ENCODE measurements at places on chromosomes 3 and 15. TPM values are rescaled to one million over a fixed set of nuclear protein-coding genes. Genes with fewer than 3 reads are reported as not detected.

CLSTN2 gene
- total RNA-seq, result 1.5 TPM

C3orf49 gene
- total RNA-seq, result not detected

SNTN gene
- not detected for total RNA-seq

SNX22 gene
- 12.9 TPM for total RNA-seq

PRSS50 gene
- 0.35 TPM for total RNA-seq

GUCA1C gene
- total RNA-seq, result not detected

NPAP1 gene
- total RNA-seq, result 0.30 TPM

TMEM212 gene
- total RNA-seq, result not detected

STRIT1 gene
- total RNA-seq, result not detected

TNFAIP8L3 gene
- not detected for total RNA-seq

ATR gene
- total RNA-seq, result 27.5 TPM

CCDC54 gene
- not detected for total RNA-seq

BOC gene
- total RNA-seq, result 130 TPM

GRCh38 chr15:90205050-90205848, 4.1 kb downstream of the SEMA4B start:
- H3K4me1 ChIP-seq, result peaks cover 35% of the 10 kb centered on the region
- no peaks in the 10 kb centered on the region for H3K27me3 ChIP-seq
- DNase-seq, result no peak
- peak overlapping the region; percentile 69 for H3K4me3 ChIP-seq
- H3K36me3 ChIP-seq, result peaks cover 3% of the 10 kb centered on the region
- peak overlapping the region; percentile 62 for H3K27ac ChIP-seq

DNA sequence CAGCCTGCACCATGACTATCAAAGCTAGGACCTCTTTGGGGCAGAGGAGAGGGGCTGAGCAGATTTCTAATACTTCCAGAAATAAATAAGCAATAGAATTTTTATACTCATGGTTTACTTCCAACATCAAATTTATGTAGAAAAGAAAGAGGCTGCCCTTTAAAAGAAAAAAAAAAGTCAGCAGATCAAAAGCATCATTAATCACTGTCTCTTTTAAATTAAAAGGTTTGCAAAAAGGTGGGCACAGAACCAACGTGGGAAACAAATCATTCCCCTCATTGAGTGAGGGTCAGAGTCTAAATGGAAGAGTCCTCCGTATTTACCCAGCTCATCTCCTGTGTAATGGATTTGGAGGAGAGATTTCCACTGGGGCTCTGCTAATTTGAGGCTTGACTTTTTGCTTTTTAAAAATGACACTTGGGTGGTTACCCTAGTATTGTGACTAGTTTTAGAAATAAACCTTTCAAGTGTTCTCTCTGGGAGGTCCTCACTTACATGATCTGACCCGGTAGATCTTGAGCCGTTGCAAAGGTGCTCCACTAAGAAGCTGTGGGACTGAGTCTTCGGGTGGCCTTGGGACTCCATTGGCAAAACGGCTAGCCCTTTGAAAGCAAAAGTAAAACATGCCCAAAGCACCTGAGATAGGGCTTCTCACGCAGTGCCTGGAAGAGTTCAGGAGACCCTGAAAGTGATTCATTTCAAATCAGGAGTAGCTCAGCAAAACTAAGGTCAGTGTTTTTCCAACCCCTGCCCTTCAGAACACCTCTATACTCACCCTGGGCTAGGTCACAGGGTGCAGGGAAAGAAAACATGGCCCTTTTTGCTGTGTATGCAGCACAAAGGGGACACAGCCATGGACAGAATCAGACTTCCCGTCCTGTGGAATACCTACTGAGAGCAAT, 320.9 kb downstream of the FOXP1 start:
- DNase-seq, result no peak
- no peak overlapping the region for H3K4me3 ChIP-seq
- peaks cover 12% of the 10 kb centered on the region for H3K4me1 ChIP-seq

- peak overlapping the region; percentile 81 for H3K27ac ChIP-seq
- H3K36me3 ChIP-seq, result peaks cover 6% of the 10 kb centered on the region
- H3K4me3 ChIP-seq, result peak overlapping the region; percentile 70
- H3K27me3 ChIP-seq, result no peaks in the 10 kb centered on the region
- DNase-seq, result no peak
- peaks cover 64% of the 10 kb centered on the region for H3K4me1 ChIP-seq
These were observed 87.2 kb downstream of the HMG20A start for GRCh38 chr15:77507911-77508310.

DNA sequence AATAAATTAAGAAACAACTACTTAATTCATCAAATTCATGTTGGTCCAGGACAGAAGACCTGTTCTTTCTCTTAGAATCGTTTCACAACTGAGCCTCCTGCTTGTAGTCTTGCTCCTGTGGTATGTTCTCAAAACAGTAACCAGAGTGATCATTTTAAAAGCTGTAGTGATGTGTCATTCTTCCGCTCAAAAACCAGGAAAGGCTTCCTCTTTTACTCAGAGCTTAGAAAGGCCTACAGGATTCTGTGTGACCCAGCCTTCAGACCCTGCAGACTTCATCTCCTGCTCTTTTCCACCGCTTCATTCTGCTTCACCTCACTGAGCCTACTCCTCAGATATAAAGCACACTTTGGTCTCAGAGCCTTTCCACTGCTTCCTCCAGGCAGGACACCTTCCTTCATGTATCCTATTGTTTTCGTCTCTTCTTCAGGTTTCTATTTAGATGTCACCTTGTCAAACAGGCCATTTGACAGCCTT, 22.7 kb downstream of the ST6GAL1 start:
- no peaks in the 10 kb centered on the region for H3K4me1 ChIP-seq
- H3K36me3 ChIP-seq, result peaks cover 12% of the 10 kb centered on the region
- H3K27ac ChIP-seq, result peak overlapping the region; percentile 4
- H3K4me3 ChIP-seq, result no peak overlapping the region
- no peak for DNase-seq

DNA sequence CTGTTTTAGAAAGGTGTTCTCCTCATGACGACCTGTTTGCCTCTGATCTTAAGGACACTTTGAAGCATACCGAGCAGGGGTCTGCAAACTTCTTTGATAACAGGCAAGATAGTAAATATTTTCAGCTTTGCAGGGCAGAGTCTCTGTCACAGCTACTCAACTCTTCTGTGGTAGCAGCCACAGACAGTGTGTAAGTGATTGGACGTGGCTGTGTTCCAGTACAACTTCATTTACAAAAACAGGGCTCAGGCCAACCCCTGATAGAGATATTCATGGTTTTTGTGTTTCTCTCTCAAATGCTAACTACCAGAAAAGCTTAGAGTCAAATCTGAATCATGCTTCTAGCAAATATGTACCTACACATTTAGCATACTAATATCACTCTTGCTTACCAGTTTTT, 51.5 kb downstream of the TGFBR2 start:
- no peak for DNase-seq
- H3K27ac ChIP-seq, result no peak overlapping the region
- peaks cover 25% of the 10 kb centered on the region for H3K4me1 ChIP-seq

GRCh38 chr3:117434661-117435412, 725.3 kb downstream of the TUSC7 start:
- H3K4me3 ChIP-seq, result no peak overlapping the region
- no peak overlapping the region for H3K27ac ChIP-seq
- H3K27me3 ChIP-seq, result no peaks in the 10 kb centered on the region
- peaks cover 6% of the 10 kb centered on the region for H3K4me1 ChIP-seq
- no peak for DNase-seq

DNA sequence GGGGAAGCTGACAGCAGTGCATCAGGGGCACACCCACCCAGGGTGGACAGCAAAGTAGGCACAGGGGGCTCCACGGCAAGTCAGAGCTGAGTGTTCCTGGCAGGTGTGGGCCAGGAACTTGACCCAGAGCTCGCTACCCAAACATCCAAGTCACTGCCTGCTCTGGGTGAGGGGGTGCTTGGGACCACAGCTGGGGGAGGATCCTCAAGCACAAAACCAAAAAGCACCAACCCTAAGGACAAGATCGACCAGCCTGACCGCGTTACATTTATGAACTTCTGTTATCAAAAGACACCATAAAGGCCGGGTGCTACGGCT, 101.2 kb downstream of the CHSY1 start:
- H3K36me3 ChIP-seq, result no peaks in the 10 kb centered on the region
- no peaks in the 10 kb centered on the region for H3K27me3 ChIP-seq
- H3K27ac ChIP-seq, result no peak overlapping the region
- H3K4me1 ChIP-seq, result peaks cover 4% of the 10 kb centered on the region
- no peak overlapping the region for H3K4me3 ChIP-seq

GRCh38 chr3:175404027-175404426, 544.9 kb downstream of the NAALADL2 start:
- H3K4me1 ChIP-seq, result no peaks in the 10 kb centered on the region
- H3K4me3 ChIP-seq, result no peak overlapping the region
- H3K36me3 ChIP-seq, result no peaks in the 10 kb centered on the region
- H3K27me3 ChIP-seq, result no peaks in the 10 kb centered on the region
- no peak for DNase-seq

DNA sequence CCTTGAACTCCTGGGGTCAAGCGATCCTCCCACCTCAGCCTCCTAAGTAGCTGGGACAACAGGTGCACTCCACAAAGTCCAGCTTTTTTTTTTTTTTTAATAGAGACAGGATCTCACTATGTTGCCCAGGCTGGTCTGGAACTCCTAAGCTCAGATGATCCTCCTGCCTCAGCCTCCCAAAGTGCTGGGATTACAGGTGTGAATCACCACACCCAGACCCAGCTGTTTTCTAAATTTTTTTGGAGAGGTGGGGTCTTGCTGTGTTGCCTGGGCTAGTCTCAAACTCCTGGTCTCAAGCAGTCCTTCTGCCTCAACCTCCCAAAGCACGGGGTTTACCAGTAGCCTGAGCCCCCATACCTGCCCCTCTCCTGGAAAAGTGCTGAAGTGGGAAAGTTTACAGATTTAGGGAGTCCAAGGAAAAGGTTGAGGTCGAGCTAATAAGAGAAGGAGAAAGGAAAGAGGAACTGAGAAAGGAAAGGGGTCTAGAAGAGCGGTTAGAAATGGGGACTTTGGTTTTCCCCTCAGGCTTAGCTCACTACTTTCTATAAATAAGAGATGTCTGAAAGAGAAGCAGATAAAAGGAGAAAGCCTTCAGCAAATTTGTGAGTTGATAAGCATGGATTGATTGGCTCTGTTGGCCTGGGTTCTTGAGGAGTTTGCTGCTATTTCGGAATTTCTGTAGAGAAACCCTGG, 23.6 kb downstream of the UBE2E1 start:
- DNase-seq, result no peak
- H3K4me3 ChIP-seq, result no peak overlapping the region
- H3K4me1 ChIP-seq, result peaks cover 21% of the 10 kb centered on the region
- H3K36me3 ChIP-seq, result no peaks in the 10 kb centered on the region
- H3K27me3 ChIP-seq, result no peaks in the 10 kb centered on the region

DNA sequence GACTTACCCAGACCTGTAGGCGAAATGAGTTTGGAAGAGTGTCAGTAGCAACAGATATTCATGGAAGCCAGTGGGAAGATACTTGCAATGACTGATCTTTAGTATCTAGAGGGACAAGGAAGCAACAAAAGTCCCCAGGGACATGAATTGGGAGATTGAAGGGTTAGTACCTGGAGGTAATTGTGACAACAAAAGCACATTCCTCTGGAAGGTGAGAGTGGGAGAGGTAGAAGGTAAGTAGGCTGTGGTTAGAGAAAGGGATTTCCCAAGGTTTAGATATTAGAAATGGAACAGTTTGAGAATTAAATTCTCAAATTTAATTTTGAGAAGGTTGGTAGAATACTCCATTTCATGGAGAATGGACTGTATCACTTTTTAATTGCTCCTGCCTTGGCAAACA, 191.4 kb downstream of the AKAP13 start:
- no peaks in the 10 kb centered on the region for H3K27me3 ChIP-seq
- no peaks in the 10 kb centered on the region for H3K4me1 ChIP-seq
- DNase-seq, result no peak
- H3K4me3 ChIP-seq, result no peak overlapping the region

- H3K27ac ChIP-seq, result no peak overlapping the region
- no peaks in the 10 kb centered on the region for H3K36me3 ChIP-seq
- H3K27me3 ChIP-seq, result no peaks in the 10 kb centered on the region
- H3K4me1 ChIP-seq, result peaks cover 5% of the 10 kb centered on the region
- DNase-seq, result no peak
- H3K4me3 ChIP-seq, result no peak overlapping the region
These were observed 524.2 kb downstream of the NAALADL2 start for GRCh38 chr3:175383371-175383770.

GRCh38 chr15:46921891-46922290, 795.4 kb upstream of the SEMA6D start:
- no peak overlapping the region for H3K27ac ChIP-seq
- no peaks in the 10 kb centered on the region for H3K36me3 ChIP-seq
- H3K4me1 ChIP-seq, result no peaks in the 10 kb centered on the region
- DNase-seq, result no peak

GRCh38 chr3:167467848-167468611, 5.8 kb downstream of the SERPINI2 start:
- H3K4me3 ChIP-seq, result no peak overlapping the region
- H3K4me1 ChIP-seq, result no peaks in the 10 kb centered on the region
- no peaks in the 10 kb centered on the region for H3K36me3 ChIP-seq
- DNase-seq, result no peak
- no peak overlapping the region for H3K27ac ChIP-seq
- no peaks in the 10 kb centered on the region for H3K27me3 ChIP-seq

- no peak overlapping the region for H3K27ac ChIP-seq
- DNase-seq, result no peak
- H3K36me3 ChIP-seq, result peaks cover 16% of the 10 kb centered on the region
These were observed 17.8 kb downstream of the CDV3 start for GRCh38 chr3:133591271-133591742.

GRCh38 chr3:14808502-14809266, 10.1 kb upstream of the FGD5 start:
- H3K4me3 ChIP-seq, result no peak overlapping the region
- no peak overlapping the region for H3K27ac ChIP-seq
- no peak for DNase-seq
- H3K36me3 ChIP-seq, result no peaks in the 10 kb centered on the region

DNA sequence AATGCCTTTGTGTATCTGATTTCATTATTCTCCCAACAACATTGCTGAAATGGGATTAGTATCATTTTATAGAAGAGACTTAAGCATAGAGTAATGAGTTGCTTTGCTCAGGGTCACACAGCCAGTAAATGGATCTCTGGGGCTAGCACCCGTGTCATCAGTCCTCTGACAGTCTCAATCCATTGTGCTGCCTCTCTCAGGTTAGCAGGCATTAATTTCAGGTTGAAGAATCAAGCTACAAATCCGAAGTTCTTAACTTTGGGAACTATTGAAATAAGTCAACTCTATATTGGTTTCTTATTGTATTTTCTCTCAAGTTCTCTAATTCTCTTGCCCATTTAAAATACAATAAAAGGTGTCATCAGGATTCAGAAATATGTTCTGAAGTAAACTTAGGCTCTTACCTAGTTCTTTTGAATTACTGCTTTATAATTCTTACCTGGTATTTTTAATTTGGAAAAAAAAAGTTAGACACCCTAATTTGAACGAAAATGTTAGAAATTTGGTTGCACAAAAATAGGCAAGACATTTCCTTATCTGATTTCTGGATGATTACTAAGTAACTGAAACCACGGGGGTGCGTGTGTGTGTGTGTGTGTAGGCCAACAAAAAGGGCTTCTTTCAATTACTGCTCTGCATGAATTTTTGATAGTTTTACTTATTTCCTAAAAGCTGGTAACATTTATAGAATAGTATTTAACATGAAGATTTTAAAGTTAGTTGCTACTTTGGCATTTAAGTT, 189.8 kb downstream of the MBNL1 start:
- no peak for DNase-seq
- H3K36me3 ChIP-seq, result peaks cover 16% of the 10 kb centered on the region
- no peaks in the 10 kb centered on the region for H3K27me3 ChIP-seq
- H3K4me3 ChIP-seq, result no peak overlapping the region

All from neural crest cell (in vitro differentiated cells).